Fibroblast of villous mesenchyme (primary cell): ENCODE measurements at places on chromosomes 1 and 21.

GRCh38 chr1:84225646-84226045, 75.9 kb upstream of the SAMD13 start:
- DNase-seq = peak; percentile 23

GRCh38 chr1:84538599-84538998, 32.2 kb upstream of the GNG5 start:
- peak; percentile 8 for DNase-seq

GRCh38 chr21:46091631-46092025, 6.3 kb upstream of the COL6A2 start:
- no peak for DNase-seq

DNA sequence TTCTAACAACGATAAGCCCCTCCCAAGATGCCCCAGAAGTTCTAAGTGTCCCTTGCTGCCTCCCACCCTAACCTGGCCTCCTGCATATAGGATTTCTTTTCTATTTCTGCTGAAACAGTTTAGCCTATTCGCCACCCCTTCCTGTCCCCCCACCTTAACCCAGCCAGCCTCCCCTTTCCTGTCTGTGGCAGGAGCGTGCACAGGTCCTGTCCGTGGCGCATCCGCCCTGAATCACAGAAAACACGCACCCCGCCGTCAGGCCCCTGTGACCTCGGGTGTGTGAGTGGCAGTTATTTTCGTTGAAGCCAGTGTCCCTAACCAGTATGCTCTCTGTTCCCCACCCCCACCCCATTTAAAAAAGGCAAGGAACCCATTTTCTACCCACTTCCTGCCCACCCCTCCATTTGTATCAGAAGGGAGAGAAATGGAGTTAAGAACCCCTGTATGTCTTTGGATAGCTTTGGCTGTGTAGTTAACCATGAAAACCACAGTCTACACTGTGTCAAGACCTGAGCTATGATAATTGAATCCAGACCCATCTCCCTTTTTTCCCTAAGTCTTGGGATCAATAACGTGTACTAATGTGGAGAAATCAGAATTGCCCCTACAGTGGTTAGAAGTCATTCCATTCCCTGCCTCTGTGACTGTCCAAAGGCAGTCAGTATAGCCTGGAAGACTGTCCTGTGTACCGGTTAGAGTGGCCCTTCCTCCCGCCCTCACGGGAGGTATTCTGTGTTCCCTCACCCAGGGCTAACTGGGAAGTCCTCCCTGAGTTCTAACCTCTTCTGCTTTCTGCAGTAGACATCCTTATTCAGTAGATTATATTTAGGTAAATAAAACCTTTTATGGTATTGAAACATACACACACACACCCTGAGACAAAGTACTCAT, 1.8 kb downstream of the PLEKHO1 start:
- no peak for DNase-seq

GRCh38 chr1:114153261-114154145, at the start of gene SYT6:
Gene SYT6 (minus strand): TSS chr1:114153869. CDS start chr1:114153772, 97 bp downstream.
- DNase-seq = no peak

GRCh38 chr1:57632401-57632800, 208.5 kb upstream of the DAB1 start:
- DNase-seq = no peak

- DNase-seq = peak; percentile 91
These were observed 1.1 kb downstream of the BCAR3 start for GRCh38 chr1:93680420-93681100.

- DNase-seq = no peak
These were observed 10.3 kb upstream of the CDCP2 start for GRCh38 chr1:54163051-54163450.

GRCh38 chr1:151006327-151007052, at the start of gene MINDY1:
Gene MINDY1 (minus strand): TSS chr1:151006902. CDS start chr1:151002617, 4,285 bp downstream.
- peak; percentile 91 for DNase-seq
